Left ventricle myocardium superior (tissue), 1 donor: ENCODE measurements at places on chromosomes 6 and 20. TPM values are rescaled to one million over a fixed set of nuclear protein-coding genes. Genes with fewer than 3 reads are reported as not detected.

Gene RIPOR2
- 3.6 TPM for total RNA-seq

Gene MUC22
- 0.22 TPM for total RNA-seq

Gene GMEB2
- 5.9 TPM for total RNA-seq

Gene PTPRT
- total RNA-seq = 0.10 TPM

DNA sequence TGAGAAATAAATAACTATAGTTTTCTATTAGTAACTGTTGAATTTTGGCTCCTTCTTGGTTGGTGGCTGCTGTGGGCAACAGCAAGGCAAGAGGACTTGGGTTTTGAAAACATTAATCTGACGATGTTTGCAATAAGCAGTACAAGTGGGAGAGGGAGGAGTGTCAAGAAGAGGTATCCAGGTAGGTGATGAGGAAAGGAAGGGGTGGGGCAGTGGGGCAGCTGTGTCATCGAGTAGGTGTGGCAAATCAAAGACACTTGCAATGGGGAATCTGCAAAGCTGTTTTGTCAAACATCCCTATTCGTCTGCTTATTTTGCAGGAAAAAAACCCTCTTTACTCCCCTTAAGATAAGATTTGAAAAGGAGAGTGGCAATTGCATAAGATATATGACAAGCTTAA lies 171.9 kb upstream of the MAP3K7 start:
- no peak for DNase-seq

DNA sequence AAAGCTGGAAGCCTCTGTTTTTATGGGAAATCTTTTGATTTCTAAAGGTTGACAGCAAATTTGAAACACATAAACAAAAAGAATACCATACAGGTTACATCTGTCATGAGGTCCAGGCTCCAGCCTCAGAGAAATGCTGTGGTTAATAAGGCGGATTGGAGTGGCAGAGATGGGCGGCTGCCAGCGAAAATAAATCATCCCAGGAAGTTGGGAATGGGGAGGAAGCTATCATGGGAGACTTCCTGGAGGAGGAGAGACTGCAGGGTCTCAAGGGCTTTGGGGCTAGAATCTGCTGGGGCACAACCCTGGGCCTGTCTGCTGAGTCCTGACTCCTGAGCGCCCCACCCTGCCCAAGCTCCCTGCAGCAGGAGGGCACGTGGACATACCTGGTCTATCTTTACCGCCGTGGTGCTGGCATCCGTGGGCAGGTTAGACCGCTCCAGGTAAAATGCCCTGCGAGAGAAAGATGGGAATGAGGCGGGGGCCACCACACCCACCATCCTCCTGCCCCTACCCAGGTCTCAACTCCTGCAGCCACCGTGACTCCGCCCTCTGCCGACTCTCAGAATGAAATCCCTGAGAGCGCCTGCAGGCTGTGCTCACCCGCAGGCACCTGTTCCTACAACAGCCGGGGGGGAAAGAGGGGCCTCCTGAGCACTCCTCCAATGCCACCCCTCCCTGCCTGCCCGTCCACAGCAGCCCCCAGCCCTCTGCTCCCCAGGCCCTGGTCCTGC lies 197.3 kb downstream of the PREX1 start:
- DNase-seq = no peak

Gene COL19A1
- total RNA-seq = 1.4 TPM

GRCh38 chr6:139050770-139051313 lies 22.3 kb downstream of the ABRACL start:
- DNase-seq = no peak

DNA sequence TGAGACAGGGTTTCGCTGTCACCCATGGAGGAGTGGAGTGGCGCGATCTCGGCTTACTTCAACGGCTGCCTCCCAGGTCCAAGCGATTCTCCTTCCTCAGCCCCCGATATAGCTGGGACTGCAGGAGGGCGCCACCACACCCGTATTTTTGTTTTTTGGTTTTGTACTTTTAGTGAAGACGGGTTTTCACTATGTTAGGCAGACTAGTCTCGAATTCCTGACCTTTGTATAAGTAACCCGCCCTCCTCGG lies 115.4 kb upstream of the BTN3A2 start:
- no peak for DNase-seq

GRCh38 chr6:169096388-169096787 lies 157.3 kb downstream of the THBS2 start:
- no peak for DNase-seq

Gene C2
- 5.8 TPM for total RNA-seq

Gene TRERF1
- total RNA-seq = 1.8 TPM

DNA sequence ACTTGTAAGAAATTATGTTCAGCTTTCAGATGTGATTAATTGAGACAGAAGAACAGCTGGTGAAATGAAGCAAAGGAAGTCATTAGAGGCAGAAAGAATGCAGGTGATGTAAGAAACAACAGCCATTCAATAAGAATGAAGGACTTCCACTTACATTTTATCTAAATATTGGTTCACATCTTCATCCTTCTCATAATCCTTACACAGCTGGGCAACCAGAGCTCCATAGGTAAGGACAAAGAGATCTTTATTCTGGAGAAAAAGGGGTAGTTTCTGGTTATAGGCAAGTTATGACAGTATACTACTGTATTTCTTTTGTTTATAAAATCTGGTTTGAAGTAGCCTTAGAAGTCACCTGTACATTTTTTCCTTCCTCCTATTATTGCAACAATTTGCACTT lies 2.3 kb downstream of the TRAPPC3L start:
- no peak for DNase-seq

Gene PACRG
- total RNA-seq = 8.2 TPM

Gene IDH3B
- total RNA-seq = 247 TPM

DNA sequence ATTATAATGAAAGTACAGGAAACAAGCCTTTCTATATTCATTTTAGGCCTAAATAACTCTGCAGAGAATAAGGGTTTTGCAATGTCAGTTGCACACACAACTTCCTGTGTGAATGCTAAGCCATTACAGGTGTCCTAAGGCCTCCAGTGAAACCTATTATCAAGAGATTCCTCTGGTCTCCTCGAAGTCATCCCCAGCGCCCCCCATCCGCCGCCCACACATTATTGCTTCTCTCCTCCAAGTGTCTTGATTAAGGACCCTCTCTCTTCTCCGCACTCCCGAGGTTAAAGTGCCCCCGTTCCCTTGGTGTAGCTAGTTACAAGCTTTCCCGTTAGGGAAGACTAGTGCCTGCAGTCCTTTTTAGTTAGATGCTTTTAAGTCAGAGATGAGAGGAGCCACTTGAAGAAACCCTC lies 1.3 kb downstream of the HIVEP2 start:
- DNase-seq = peak; percentile 31

DNA sequence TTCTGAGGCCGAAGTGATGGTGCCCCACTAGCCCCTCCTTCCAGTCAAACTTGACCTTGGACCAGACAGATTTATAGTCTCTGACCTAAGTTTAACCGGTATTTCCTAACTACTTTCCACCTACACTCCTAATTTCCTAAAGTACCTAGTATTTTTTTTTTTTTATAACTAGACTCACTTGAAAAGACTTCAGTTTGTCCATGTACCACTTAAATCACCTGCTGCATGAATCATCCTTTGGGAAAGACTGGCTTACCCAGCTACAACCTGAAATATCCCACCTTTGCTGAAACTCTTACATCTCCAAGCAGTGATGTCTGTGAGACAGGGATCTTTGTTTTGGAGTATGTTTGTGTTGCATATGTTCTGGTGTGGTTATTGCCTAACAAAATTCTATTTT lies 71.1 kb downstream of the ZDHHC14 start:
- DNase-seq = no peak

DNA sequence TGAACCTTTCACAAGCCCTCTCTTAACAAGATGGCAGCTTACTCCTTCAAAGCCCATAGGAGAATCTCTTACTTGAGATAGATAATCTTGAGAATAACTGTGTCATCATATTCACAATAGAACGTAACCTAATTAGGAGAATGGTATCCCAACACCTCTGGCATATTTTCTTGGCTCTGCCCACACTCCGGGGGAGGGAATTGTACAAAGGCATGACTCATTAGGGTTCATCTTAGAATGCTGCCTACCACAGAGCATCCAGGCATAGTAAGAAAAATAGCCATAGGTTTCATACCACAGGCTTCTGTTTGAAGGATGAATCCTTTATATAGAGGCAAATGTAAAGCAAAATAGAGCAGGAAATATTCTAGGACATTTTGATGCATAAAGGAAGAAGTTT lies 1100.6 kb upstream of the CITED2 start:
- no peak for DNase-seq

Gene SLC2A4RG
- total RNA-seq = 104 TPM

DNA sequence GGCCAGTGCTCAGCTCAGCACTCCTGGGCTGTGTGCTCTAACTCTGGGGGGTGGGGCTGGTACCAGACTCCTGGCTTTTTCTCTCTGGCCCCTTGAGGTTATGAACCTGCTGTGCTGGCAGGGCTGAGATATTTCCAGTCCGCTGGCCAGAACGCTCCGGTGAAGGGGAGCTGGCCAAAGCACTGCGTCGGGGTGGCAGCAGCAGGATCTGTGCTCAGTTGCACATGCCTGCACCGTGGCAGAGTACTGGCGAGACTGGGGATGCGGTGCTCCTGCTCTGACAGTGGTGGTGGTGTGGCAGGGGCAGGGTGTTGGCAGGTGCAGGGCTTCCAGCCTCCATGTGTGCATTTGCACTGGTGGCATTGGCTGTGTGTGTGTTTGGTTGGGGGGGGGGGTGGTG lies 374.4 kb downstream of the PHF3 start:
- DNase-seq = peak; percentile 37

Gene RIMS4
- 0.12 TPM for total RNA-seq

GRCh38 chr6:134287859-134288537 lies 29.9 kb downstream of the SGK1 start:
- DNase-seq = no peak

- no peak for DNase-seq
Observed at GRCh38 chr6:48765352-48765961, 654.5 kb upstream of the PTCHD4 start.

DNA sequence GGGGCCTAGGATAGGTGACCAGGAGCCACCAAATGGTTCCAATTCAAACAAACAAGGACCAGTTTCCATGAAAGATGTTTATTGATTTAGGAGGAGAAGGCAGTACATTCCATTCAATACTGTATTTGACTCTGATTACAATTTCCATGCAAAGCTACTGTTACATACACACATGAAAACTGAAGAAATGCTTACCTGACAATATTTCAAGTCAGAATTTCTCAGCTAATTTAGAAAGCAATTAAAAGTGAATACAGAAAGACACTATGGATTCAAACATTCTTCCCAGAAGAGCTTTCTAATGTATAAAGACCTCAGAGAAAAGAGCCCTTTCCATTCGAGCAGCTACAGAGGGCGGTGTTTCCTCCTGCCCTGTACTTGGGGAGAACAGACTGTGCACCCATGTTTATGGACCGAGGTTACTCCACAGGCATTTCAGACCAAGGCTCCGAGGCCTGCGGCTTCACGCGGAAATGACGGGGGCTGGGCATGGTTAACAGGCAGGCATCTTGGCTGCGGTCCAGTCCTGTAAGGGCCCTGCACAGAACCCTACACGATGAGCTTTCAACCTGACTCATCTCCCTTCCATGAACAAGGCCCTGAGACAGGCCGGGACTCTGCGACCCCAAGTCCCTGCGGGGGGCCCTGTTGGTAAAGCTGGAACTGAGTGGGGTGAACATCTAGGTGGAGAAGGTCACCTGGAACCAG lies 25.7 kb upstream of the TCFL5 start:
- DNase-seq = peak; percentile 82

Gene CYP21A2
- 0.52 TPM for total RNA-seq

Gene SLC13A3
- 0.12 TPM for total RNA-seq

Gene CAP2
- total RNA-seq = 129 TPM

Gene PRDM13
- not detected for total RNA-seq

- peak; percentile 59 for DNase-seq
Observed at GRCh38 chr6:296151-297122, 4.2 kb downstream of the DUSP22 start.

DNA sequence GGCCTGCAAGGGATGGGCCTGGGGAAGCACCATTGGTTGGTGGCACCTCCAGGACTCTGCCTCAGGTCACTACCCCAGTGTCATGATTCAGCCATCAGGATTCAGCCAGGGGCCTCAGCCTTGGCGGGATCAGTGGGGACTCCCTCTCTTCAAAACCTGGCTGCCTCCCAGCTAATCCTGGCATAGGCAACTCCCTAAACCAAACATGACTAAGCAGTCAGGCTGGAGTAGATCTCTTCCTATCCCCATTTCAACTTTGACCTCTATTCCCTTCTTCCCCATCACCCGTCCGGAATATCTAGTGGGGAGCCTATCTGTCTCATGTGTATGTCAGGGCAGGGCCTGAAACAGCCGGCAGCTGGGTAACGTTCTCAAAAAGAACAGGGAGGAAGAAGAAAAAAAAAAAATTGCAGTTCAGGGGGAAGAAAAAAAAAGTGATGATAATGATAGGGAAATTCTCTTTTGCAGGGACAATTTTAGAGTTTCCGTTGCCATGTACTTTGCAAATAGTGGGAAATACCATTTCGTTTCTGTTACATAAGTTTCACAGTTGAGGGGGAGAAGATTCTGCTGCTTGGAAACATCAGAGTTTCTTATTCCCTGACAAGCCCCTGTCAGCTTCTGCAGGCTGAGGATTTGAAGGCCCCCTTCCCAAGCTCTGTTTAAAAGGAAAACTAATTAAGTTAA lies 4.1 kb upstream of the PREX1 start:
- DNase-seq = peak; percentile 62

Gene MROH8
- 4.4 TPM for total RNA-seq

Gene EZR
- total RNA-seq = 195 TPM

GRCh38 chr6:34867484-34867883 lies 20.4 kb downstream of the TAF11 start:
- no peak for DNase-seq

DNA sequence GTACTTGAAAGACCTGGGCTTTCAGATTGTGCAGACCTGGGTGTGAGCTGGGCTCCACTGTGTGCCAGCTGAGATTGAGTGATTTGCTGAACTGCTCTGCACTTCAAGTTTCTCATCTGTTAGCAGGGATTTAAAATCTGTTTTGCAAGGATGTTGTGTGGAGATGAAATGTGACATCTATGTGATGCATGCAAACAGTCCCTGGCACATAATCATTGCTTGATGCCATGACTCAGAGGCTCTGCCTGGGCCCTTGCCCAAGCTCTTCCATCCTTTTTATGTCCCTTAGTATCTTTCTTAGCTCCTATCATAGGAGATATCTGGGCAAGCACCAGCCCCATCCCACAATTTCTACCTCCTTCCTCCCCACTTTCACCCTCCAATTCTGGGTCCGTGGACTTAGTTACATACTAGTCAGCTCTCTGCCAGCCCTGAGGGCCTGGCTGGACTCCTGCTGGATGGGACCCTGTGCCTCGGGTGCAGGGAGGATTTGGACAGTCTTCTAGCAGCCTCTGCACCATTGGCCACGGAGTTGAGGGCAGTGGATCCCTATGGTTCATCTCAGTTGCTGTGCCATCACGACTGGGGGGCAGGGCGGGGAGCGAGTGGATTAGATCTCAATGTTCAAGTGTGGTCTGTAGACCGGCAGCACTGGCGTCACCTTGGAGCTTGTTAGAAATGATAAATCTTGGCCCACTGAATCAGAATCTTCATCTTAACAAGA lies 103.6 kb downstream of the MAP3K7 start:
- DNase-seq = no peak

- no peak for DNase-seq
Observed at GRCh38 chr6:126446248-126446647, 106.3 kb downstream of the CENPW start.

Gene HLA-DOB
- total RNA-seq = 0.32 TPM

Gene GNAS-AS1
- total RNA-seq = 0.35 TPM

GRCh38 chr20:59334651-59335300 lies 34.4 kb downstream of the EDN3 start:
- no peak for DNase-seq

GRCh38 chr20:10385850-10386544 lies 48.0 kb downstream of the MKKS start:
- no peak for DNase-seq

Gene BMP5
- total RNA-seq = 2.8 TPM
